Fibroblast of skin of scalp (primary cell): ENCODE measurements at places on chromosomes 6 and 20.

GRCh38 chr6:85679445-85680123, 36.9 kb upstream of the SYNCRIP start:
- DNase-seq, result no peak

GRCh38 chr6:170221753-170222400, 69.0 kb downstream of the DLL1 start:
- no peak for DNase-seq

- no peak for DNase-seq
These were observed 657 bp downstream of the EMILIN3 start for GRCh38 chr20:41365777-41366545.

DNA sequence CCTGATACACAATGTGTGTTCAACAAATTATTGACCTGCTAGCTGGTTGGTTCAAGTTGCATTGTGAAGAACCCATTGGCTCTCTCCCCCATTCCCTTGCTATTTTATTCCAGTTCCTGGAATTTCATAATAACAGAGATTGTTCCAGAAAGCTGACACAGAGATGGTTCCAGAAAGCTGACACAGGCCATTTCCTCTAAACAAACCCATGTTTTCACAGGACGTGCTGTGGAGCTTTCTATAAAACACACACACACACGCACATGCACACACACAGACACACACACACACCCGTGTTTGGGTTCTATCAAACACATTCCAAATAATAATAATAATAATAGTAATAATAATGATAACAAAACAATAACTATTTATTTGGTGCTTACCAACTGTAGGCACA, 259.1 kb downstream of the CLIC5 start:
- DNase-seq, result no peak

DNA sequence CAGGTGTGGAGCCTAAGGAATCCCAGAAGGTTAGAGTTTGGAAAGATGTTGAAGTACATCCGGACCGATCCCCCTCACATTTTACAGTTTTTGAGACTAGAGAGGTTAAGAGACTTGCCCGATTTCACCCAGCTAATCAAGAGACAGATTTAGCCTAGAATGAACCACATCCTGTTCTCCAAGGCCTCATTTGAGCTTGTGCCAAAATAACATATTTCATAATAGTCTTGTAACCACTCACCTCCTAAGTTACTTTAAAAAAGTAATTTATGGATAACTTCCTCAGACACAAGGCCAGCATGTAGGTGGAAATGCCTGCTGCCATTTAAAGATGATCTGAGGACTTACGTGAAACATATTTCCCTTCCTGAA, 39.8 kb upstream of the ARHGAP18 start:
- peak; percentile 77 for DNase-seq

DNA sequence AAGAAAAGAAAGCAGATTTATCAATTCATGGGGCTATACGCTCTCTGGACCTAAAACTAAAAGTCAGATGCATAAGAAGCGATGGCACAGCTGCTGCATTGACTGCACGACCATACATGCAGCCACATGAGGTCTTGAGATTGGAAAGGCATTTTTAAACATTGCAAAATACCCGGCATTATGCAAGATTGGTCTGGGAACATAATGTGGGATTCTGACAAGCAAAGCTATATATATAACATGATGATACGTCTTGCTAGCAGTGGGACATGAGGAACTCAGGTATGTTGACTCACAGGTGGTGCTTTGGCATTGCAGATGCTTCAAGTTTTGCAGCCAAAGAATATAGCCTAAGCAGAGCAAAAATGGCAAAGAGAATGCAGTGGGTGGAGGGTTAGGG, 55.1 kb downstream of the SAMD3 start:
- peak; percentile 27 for DNase-seq

DNA sequence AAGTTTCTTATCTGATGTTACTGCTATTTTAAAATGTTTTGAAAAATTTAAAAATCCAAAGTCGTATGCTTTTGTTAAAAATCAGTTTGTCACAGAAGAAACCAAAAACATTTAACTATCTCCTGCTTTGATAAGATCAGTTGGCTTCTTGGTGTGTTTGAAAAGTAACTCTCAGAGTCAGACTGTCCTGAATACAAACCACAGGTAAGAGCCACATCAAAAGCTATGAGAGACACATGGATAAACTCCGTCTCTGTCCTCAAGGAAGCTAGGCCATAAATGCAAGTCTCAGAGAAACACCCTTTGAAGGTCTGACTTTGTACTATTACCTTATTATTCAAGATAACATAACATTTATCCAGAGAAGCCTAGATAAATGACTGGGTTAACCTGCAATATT, 7.7 kb downstream of the HBS1L start:
- DNase-seq, result no peak

- DNase-seq, result no peak
These were observed 42.1 kb downstream of the PPP1R3G start for GRCh38 chr6:5127106-5127687.

DNA sequence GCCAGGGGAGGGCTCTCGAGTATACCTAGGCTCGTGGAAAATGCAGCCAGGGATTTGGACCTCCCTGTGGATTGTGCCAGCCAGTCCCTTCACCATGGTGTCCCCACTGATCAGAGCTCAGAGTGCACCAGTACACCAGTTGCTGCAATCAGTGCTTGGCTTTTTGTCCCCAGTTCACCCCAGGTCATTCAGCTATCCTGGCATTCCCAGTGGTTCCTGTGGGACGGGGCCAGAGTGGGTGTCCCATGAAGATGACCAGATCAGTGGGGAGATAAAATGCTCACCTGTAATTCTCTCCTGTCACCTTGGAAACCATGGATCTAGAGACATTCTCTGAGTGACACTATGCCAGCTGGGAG, 23.8 kb downstream of the MAS1 start:
- no peak for DNase-seq

DNA sequence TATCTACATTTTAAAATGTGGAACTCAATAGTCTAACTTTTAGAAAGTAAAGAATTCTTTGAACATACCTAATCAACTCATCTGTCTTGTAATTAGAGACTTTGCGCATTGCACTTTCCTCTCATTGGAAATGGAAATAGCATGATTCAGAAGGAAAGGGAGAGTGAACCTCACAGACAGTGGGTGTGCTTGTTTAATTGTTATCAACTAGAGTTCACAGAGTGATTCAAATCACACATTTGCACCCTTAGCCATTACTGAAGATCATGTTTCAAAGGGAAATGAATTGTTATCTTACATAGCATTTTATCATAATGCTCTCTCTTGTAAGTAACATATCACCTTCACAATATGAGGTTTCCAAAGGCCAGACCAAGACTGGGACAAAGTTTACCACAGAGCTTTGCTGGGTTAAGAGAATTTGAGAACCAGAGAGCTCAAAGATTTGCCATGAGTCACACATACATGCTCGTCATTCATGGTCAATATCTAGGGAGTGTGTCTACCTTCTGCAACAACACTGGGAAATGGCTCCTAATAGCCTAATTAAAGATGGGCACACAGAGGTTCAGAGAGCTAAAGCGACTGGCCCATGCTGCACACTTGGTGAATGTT, 21.5 kb downstream of the GSTA3 start:
- no peak for DNase-seq

DNA sequence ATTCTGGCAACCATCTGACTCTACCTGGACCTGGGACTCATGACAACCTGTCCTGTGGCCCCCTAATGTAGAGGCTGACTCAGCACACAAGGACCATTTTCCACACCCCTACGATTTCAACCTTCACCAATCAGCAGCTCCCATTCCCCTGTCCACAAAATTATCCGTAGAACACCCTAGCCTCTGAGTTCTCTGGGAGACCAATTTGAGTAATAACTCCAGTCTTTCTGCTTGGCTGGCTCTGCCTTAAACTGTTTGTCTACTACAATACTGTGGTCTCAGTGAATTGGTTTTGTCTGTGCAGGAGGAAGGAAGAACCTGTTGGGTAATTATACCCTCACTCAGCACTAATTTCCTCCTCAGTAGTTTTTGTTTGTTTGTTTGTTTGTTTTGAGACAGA, 99.3 kb upstream of the MRPS10 start:
- no peak for DNase-seq

DNA sequence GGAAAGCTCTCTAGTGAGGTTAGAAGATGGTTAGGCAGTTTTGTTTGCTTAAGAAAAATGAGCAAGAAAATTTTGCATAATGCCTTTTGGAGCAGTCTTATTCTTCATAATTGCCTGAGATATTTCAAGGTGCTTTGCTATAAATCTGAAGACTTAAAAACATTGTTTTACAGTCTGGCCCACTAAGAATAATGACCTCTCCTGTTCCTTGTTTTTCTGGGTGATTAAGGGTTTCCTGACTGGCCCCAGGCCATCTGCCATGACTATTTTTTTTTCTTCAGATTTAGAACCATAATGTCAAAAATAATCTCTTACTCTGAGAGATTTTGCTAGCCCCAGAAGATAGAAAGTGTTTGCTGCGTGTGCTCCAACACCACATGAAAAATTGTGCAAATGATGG, 72.3 kb upstream of the CENPW start:
- no peak for DNase-seq

DNA sequence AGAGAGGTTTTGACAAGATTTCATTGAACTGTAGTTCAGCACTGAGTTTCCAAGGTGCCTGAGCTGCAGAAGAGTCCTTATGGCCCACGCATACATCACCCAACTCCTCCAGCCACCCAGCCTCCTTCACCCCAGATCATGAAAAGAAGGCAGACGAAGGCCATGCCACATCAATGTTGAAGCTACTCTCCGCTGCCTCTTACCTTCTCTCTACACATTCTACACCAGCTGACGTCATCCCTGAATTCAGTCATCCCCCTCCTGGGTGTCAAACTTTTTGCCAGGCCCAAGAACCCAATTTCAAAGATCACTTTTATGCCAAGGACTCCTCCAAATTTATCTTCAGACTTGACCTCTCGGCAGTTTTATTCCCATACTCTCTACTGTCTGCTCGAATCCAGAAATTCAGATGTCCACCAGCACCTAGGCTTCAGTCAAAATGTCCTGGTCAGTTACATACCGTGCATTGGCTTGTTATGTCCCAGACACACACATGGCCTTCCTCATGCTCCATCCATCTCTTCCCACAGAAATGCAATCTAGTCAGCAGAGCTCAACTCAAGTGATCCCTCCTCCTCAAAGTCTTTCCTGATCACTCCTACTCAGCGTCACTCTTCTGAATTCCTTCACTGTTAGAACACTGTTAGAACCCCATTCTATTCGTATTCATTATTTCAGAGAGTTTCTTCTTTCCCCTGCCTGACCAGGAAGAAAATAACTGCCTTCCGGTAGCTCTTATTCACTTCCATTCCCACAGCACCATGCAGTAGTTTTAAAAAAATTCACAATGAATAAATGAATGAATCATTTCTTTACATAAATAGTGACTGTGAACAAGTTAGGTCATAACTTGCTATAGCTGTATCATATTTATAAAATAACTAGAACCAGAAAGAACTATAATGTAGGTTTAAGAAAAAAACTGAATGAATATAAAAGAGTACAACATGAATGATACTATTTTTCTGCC, 11.5 kb downstream of the ATXN1 start:
- DNase-seq, result no peak

- peak; percentile 80 for DNase-seq
These were observed 154.7 kb upstream of the LAMP5 start for GRCh38 chr20:9359561-9360308.

DNA sequence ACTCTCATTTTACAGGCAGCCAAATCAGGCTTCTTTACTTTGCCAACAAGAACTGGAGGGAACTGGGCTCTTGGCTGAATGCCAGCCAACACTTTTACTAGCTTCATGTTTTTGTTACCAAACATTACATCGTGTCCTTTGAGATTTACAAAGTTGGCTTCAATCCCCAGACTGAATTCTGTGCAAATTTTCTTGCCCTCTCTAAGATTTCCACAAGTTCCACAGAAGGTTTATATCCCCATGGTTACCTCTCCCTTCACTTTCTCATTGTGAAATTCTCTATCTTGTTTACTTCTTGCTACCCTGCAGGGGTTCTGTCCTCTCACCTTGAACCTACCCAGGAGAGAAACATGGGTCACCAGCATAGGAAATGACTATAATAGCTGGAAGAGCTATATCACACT, 37.6 kb upstream of the PLCB1 start:
- peak; percentile 64 for DNase-seq

- no peak for DNase-seq
These were observed 35.0 kb upstream of the MDGA1 start for GRCh38 chr6:37732688-37733087.

- peak; percentile 7 for DNase-seq
These were observed 138.0 kb downstream of the TBC1D7 start for GRCh38 chr6:13190376-13190775.

- no peak for DNase-seq
These were observed 109.1 kb upstream of the PRSS16 start for GRCh38 chr6:27138406-27138805.

GRCh38 chr20:63624486-63624885, 2.4 kb downstream of the GMEB2 start:
- DNase-seq, result peak; percentile 51

- no peak for DNase-seq
These were observed 50.7 kb downstream of the EZR start for GRCh38 chr6:158768436-158768835.

GRCh38 chr6:146827216-146827928, 228.6 kb downstream of the ADGB start:
- no peak for DNase-seq

- peak; percentile 54 for DNase-seq
These were observed 207.6 kb downstream of the OGFRL1 start for GRCh38 chr6:71496018-71496721.

- no peak for DNase-seq
These were observed 2.4 kb downstream of the GTSF1L start for GRCh38 chr20:43724383-43724782.

DNA sequence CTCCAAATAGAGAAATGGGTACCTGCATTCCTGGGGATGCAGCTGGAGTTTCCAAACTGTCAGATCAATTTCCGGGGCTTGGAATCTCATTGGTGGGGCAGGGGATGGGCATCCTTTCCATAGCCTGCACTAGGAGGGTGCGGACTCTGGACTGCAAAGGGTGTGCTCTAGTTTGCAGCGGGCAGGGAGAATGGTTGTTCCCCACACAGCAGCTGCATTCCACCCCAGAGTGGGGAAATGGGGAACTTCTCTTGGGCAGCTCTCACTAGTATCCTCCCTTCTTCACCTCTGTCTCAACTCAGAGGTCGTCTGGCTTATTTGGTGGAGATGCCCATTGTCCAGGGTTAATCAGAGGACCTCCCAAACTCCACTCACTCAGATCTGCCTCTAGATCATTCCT, 34.5 kb upstream of the CDKN1A start:
- no peak for DNase-seq

GRCh38 chr20:58676161-58676560, 16.4 kb upstream of the NPEPL1 start:
- no peak for DNase-seq
